CD8-positive, alpha-beta memory T cell (primary cell): ENCODE measurements at places on chromosomes 12 and 14. TPM values are rescaled to one million over a fixed set of nuclear protein-coding genes. Genes with fewer than 3 reads are reported as not detected.
A peak's percentile ranks its signal among the peaks of the same experiment; 100 is the strongest.

Gene BCL2L2
- 0.86 TPM for total RNA-seq

Gene KLHL28
- total RNA-seq, result 12.3 TPM

Gene FNTB
- 14.8 TPM for total RNA-seq

Gene CLEC6A
- not detected for total RNA-seq

Gene RABGGTA
- total RNA-seq, result 41.8 TPM

Gene RD3L
- total RNA-seq, result not detected

Gene TMEM132D
- not detected for total RNA-seq

Gene ACRBP
- 1.8 TPM for total RNA-seq

Gene DNAH10
- 0.09 TPM for total RNA-seq

Gene MYO1H
- total RNA-seq, result not detected

Gene PLD4
- total RNA-seq, result 0.04 TPM

Gene LRP10
- 38.1 TPM for total RNA-seq

Gene LRRC9
- total RNA-seq, result not detected

Gene ANO4
- total RNA-seq, result not detected

Gene PLXNC1
- 5.0 TPM for total RNA-seq

- no peak for DNase-seq
- no peak overlapping the region for H3K27ac ChIP-seq
- H3K36me3 ChIP-seq, result no peaks in the 10 kb centered on the region
- no peak overlapping the region for H3K4me3 ChIP-seq
- no peaks in the 10 kb centered on the region for H3K27me3 ChIP-seq
Measured at GRCh38 chr14:49994951-49995561, 102.2 kb downstream of the ARF6 start.

- H3K27ac ChIP-seq, result no peak overlapping the region
- H3K27me3 ChIP-seq, result no peaks in the 10 kb centered on the region
- peaks cover 24% of the 10 kb centered on the region for H3K36me3 ChIP-seq
- DNase-seq, result no peak
- H3K4me3 ChIP-seq, result no peak overlapping the region
- no peaks in the 10 kb centered on the region for H3K4me1 ChIP-seq
Measured at GRCh38 chr14:101925152-101925551, 39.2 kb upstream of the DYNC1H1 start.

DNA sequence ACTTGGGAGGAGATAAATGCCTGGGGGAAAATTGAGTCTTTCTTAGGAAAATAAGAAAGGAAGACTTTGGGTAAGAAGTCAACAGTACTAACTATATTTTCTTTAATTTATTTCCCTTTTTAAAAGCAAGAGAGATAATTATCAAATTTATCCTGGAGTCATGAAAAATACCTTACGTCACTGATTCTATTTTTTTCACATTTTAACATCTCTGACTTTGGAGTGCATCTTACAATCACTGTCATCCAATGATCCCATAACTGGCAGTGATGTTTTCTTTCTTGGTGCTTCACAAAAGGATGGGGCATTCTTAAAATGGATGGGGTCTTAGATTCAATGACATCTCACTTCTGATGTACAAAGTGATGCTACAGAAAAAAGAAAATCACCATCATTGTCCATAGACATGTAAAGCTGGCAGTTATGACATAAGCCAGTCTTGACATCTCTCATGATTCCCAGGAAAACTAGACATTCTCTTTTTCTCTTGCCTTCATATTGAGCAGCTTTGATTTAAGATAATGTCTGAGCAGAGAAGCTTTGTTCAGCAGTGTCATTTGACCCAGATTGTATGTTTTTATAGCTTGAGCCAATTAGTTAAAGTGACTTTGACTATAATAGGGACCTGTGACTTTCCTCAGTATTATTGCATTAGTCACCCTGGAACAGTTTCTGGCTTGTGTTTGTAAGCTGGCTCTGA, 236.2 kb downstream of the EGLN3 start:
- H3K4me3 ChIP-seq, result no peak overlapping the region
- no peak overlapping the region for H3K27ac ChIP-seq
- DNase-seq, result no peak
- H3K36me3 ChIP-seq, result no peaks in the 10 kb centered on the region

GRCh38 chr12:106248846-106249371, 1.1 kb upstream of the CKAP4 start:
- H3K27me3 ChIP-seq, result no peaks in the 10 kb centered on the region
- peak overlapping the region; percentile 5 for H3K4me3 ChIP-seq
- DNase-seq, result no peak
- H3K4me1 ChIP-seq, result peaks cover 20% of the 10 kb centered on the region
- H3K27ac ChIP-seq, result peak overlapping the region; percentile 64
- no peaks in the 10 kb centered on the region for H3K36me3 ChIP-seq

DNA sequence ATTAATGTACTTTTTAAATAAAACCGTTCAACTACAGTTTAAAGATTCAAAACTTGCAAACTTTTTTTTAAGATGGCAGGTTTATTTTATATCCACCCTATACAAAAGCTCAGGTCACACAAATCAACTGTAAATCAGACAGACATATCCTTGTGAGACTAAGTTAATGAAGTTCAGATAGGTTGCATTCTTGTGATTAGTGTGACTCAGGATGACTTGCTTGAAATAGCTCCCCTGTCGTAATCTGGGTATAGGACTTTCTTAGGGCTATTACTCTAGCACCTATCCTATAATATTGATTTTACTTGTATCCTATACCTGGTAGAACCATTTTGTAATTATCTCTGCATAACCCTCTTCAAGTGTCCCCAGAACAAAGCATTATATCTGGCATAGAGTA, 9.5 kb upstream of the PRKD1 start:
- no peak overlapping the region for H3K27ac ChIP-seq
- H3K27me3 ChIP-seq, result no peaks in the 10 kb centered on the region
- no peaks in the 10 kb centered on the region for H3K36me3 ChIP-seq
- H3K4me3 ChIP-seq, result no peak overlapping the region
- no peak for DNase-seq
- no peaks in the 10 kb centered on the region for H3K4me1 ChIP-seq

GRCh38 chr12:32765906-32766305, 10.2 kb upstream of the YARS2 start:
- H3K4me3 ChIP-seq, result no peak overlapping the region
- DNase-seq, result no peak
- H3K4me1 ChIP-seq, result no peaks in the 10 kb centered on the region

DNA sequence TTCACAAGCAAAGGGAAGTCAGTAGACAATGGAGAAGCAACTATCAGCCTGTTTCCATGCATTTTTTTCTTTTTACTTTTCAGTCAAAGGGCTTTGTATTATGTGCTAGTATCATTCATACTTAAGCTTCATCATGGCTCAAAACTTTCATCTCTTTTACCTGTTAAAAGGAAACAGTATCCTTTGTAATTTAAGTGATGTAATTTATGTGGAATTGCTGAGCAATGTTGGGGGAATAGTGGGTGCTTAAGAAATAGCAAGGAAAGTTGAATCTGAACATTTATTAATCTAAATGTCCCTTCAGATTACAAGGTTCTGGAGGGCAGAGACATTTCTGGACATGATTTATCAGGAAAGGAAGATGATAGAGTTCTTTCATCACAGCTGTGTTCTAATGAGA, 915.3 kb downstream of the VRK1 start:
- no peak for DNase-seq
- no peak overlapping the region for H3K27ac ChIP-seq
- no peaks in the 10 kb centered on the region for H3K27me3 ChIP-seq
- no peaks in the 10 kb centered on the region for H3K36me3 ChIP-seq
- H3K4me1 ChIP-seq, result peaks cover 36% of the 10 kb centered on the region
- H3K4me3 ChIP-seq, result no peak overlapping the region

DNA sequence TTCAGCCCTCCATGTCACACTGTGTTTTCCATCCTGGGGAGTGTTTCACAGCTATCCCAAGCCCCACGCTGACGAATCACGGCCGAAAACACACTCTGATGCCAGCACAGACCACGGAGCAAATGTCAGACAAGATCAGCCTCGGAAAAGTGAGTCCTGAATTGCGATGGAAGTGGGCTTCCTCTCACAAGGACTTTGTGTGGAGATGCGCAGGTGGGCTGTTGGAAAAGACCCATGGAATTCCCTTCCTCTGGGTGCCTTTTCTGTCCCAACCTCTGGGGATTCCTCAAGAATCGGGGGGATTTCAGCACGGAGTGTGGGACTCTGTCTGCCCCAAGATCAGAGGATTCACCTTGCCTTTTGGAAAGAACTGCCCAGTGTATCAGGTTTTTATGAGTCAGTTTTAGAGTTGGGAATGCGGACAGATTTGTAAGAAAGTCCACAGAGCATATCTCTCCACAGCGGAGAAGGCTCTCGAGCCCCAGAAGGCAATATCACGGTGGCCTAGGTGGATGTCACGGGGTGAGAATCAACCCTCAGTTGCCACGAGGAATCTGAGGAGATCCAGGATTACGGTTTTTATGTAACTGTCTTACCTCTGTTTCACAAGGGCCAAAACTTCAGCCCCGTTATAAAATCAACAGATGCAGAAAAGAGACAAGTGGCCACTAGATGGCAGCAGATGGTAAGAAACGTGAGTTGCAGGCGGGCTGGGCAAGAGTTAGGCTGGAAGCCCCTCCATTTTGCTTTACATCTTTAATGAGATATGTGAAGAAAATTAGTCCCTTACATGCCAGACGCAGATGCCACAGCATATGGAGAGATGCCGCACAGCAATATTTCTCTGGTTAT, 201.9 kb downstream of the DAD1 start:
- no peaks in the 10 kb centered on the region for H3K4me1 ChIP-seq
- no peaks in the 10 kb centered on the region for H3K27me3 ChIP-seq
- no peaks in the 10 kb centered on the region for H3K36me3 ChIP-seq

GRCh38 chr12:113933201-113933786, 32.8 kb downstream of the RBM19 start:
- no peak overlapping the region for H3K4me3 ChIP-seq
- no peak for DNase-seq

GRCh38 chr14:51008446-51008845, 64.2 kb upstream of the PYGL start:
- H3K4me1 ChIP-seq, result no peaks in the 10 kb centered on the region
- no peak for DNase-seq
- no peaks in the 10 kb centered on the region for H3K27me3 ChIP-seq

- no peak overlapping the region for H3K4me3 ChIP-seq
- DNase-seq, result no peak
- H3K27me3 ChIP-seq, result no peaks in the 10 kb centered on the region
- H3K4me1 ChIP-seq, result no peaks in the 10 kb centered on the region
Measured at GRCh38 chr14:37493606-37494005, 101.4 kb downstream of the FOXA1 start.

DNA sequence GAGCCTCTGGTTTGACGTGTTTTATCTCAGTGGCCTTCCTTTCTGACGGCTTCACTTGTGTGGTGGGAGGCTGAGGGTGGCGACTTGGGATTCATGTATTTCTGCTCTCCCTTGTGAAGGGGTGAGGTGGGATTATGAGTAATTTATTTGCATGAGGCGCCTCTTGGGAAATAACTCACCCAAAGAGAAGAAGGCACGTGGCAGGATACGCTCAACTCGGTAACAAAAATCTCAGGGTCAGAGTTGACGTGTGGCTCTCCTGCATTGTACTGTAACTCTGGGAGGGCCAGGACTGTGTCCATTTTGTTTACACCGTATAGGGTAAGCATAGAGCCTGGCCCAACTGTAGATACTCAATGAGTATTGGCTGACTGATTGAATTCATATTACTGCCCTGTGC, 14.6 kb upstream of the C1S start:
- DNase-seq, result no peak
- H3K4me3 ChIP-seq, result no peak overlapping the region
- peaks cover 10% of the 10 kb centered on the region for H3K4me1 ChIP-seq
- H3K27me3 ChIP-seq, result no peaks in the 10 kb centered on the region
- H3K27ac ChIP-seq, result no peak overlapping the region
- no peaks in the 10 kb centered on the region for H3K36me3 ChIP-seq

DNA sequence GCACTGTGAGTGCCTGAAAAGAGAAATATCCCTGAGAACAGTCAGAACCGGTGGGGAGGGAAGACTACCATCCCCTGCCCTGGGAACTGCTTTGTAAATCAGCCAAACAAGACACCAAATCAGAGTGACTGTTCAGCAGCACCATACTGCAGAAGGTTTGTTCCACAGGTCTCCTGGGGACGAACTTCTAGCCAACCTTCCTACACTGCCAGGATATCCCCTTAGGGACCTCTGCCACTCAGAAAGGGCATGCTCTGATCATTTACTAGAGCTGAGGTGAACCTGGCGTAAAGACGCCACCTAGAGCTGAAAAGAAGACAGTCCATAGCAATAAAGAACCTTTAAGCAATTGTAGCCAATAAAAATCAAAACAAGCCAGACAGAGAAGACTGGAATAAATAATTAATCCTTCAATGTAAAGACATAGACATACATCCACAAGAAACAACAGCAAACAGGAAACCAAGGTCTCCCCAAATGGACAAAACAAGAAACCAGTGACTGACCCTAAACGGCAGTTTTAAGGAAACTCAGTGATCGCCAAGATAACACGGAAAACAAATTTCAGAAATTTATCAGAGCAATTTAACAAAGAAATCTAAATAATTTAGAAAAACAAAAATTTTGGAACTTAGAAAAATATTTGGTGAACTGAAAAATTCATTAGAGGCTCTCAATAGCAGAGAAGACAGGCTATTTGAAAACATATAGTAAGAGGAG, 228.1 kb upstream of the AMIGO2 start:
- DNase-seq, result peak; percentile 72
- H3K4me1 ChIP-seq, result peaks cover 14% of the 10 kb centered on the region
- H3K27me3 ChIP-seq, result no peaks in the 10 kb centered on the region
- no peak overlapping the region for H3K27ac ChIP-seq
- H3K36me3 ChIP-seq, result no peaks in the 10 kb centered on the region

- DNase-seq, result no peak
- no peaks in the 10 kb centered on the region for H3K27me3 ChIP-seq
- H3K27ac ChIP-seq, result peak overlapping the region; percentile 78
- H3K4me3 ChIP-seq, result peak overlapping the region; percentile 70
- peaks cover 10% of the 10 kb centered on the region for H3K36me3 ChIP-seq
- peaks cover 20% of the 10 kb centered on the region for H3K4me1 ChIP-seq
Measured at GRCh38 chr14:105398726-105399465, 558 bp downstream of the TEX22 start.

DNA sequence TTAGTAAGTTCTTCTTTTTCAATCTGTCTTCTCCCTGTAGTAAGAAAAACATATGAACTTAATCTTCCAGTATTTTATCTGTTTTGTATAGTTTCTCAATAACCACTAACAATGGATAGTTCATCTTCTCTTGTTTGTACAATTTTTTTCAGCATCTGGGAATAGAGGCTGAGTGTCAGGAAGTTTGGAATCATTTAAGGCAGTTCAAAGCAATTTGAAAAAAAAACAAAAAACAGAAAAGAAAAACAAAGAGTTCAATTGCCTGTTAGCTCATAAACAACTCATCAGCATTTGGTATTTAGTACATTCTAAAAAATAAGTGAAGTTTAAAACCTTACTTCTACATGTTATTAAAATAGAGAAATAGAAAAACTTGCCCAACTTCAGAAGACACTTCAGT, 116.8 kb downstream of the PLCZ1 start:
- H3K4me1 ChIP-seq, result no peaks in the 10 kb centered on the region
- no peak for DNase-seq
- H3K4me3 ChIP-seq, result no peak overlapping the region
- H3K27me3 ChIP-seq, result no peaks in the 10 kb centered on the region

- H3K36me3 ChIP-seq, result no peaks in the 10 kb centered on the region
- H3K27me3 ChIP-seq, result no peaks in the 10 kb centered on the region
- H3K4me1 ChIP-seq, result no peaks in the 10 kb centered on the region
Measured at GRCh38 chr12:73514672-73515071, 1023.0 kb upstream of the ATXN7L3B start.
